ENCODE measurements at places on chromosomes 16 and 17. TPM values are rescaled to one million over a fixed set of nuclear protein-coding genes. Genes with fewer than 3 reads are reported as not detected.

SLC16A5 gene
- total RNA-seq, result 18.2 TPM

ADGRG3 gene
- 0.84 TPM for total RNA-seq

TNFRSF17 gene
- total RNA-seq, result 1.2 TPM

PSMC3IP gene
- total RNA-seq, result 6.4 TPM

IRF8 gene
- total RNA-seq, result 28.8 TPM

ENO3 gene
- total RNA-seq, result 10.1 TPM

DNA sequence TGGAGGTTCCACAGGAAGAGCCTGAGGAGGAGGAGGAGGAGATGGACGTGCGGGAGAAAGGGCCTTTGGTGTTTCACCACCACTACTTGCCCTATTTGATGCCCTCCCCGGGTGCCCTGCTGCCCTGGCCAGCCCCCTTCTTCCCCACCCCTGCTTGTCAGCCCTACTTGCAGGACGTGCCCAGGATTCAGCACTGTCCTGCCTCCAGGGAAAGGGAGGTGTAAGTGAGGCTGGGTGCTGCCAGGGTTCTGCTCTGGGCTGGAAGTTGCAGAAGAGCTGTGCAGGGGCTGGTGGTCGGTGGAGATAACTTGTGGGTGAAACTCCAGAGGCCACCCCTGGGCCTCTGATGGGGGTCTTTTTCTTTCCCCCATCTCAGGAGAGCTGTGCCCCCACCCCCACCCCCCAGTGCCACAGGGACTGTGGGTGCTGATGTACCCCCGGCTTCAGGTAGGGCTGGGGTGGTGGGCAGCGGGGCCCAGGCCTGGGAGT lies 3.0 kb downstream of the PRR29 start:
- no peak for DNase-seq

DNA sequence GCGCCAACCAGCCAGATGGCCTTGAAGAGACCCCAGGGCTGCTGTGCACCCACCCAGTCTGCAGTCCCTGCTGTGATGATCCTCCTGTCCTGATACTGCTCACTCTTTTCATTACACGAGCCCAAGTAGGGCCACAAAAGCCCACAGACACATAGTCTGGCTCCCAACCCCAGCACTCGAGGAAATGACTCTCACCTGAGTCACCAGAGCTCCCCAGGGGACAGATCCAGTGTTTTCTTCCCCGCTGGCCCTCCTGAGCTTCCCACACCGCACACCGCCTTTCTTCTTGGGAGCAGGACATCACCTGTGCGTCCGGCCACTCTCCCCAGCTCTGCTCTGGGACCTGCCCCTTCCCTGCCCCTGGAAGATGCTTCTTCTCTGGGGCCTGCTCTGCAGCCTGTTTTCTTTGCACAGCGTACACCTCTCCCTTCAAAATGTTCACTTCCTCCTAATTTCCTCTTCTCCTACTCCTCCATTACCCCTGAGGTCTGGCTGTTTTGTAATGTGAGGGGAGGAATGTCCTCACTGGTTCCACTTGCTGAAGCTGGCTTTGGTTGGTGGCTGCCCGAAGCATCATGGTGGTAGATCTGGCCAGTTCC lies 2.0 kb upstream of the SCN4A start:
- DNase-seq, result no peak

GRCh38 chr17:77974396-77974795 lies 15.9 kb downstream of the TNRC6C start:
- no peak for DNase-seq

GRCh38 chr17:41687828-41688640 lies 651 bp upstream of the EIF1 start:
- DNase-seq, result peak; percentile 73

DNA sequence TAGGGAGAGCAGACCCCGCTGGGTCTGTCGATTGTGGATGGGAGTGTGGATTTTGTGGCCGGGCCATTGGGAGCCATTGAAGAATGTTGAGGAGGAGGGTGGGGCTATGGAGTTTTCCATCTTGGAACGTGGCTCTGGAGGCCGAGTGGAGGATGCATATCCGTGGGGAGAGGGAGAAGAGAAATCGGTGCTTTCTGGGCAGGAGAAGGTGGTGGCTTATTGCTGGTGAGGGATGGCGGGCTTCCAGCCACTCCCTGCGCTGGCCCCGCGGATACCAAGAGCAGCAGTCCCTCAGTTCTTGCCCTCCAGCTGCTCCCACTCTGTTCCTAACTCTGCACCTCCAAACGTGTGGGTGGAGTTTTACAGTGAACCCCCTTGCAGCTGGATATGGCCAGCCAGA lies 162.4 kb downstream of the CMIP start:
- no peak for DNase-seq

- DNase-seq, result peak; percentile 20
Measured at GRCh38 chr17:2212400-2212981, 91.1 kb downstream of the SMG6 start.

DNA sequence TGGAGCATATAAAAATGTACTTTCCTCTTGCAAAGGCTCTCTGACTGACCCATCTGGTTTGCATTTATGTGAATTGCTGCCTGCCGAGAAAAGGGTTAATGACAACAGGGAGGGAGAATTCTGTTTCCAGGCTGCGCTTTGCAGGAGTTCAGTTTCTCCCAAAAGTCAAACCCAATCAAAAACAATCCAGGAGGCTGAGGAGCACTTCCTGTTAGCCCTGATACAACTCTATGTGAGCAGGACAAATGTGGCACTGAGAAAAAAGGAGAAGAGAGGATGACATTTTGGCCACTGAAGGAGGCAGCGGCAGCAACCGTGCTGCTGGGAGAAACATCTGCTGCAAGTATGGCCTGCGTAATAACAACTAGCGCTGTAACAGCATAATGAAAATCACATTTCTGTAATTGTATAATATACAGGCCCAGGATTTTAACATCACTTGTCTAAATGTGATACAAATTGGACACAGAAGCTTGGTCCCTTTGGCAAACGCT lies 26.8 kb upstream of the ELAC2 start:
- no peak for DNase-seq

DNA sequence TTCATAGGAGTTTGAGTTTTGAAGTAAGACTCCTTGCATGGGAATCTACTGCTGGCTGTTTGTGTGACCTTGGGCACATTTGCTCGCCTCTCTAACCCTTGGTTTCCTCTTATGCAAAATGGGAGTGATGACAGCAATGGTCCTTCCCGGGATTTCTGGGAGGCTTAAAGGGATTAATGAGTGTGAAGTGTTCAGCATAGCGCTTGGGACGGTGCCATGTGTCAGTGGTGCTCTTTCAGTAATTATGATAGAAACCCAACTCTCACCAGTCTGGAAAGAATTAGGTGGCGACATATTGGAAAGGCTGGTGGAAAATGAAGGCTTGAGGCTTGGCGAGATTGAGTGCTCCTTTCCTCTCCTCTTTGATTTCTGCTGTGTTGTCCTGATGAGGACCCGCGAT lies 429.2 kb upstream of the EEF2KMT start:
- no peak for DNase-seq

GRCh38 chr16:58628845-58629732 lies 537 bp downstream of the CNOT1 start:
- peak; percentile 83 for DNase-seq

- no peak for DNase-seq
Measured at GRCh38 chr17:82915757-82916027, 75.9 kb upstream of the ZNF750 start.

DNA sequence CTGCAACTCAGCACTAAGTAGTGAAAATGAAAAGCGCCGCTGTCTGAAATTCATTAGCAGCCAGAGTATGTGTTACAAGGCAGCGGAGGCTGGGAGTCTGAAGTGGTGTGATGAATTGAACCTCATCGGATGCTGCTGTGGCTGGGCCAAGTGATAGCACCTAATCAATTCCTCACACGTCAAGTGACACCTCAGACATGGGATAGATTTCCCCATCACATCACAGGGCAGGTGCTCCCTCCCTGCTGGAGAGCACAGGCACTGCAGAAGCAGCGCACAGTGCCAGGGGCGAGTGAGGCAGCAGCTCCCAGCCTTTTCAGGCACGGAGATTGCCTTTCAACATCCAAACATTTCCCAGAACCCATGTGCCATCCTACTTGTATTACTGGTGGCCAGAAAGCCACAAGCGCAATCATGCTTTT lies 32.2 kb downstream of the DRC3 start:
- no peak for DNase-seq
